ENCODE measurements at places on chromosomes 13 and 19. TPM values are rescaled to one million over a fixed set of nuclear protein-coding genes. Genes with fewer than 3 reads are reported as not detected.

Gene KLK3
- not detected for total RNA-seq

Gene RNF225
- total RNA-seq = 1.9 TPM

Gene MAP4K1
- total RNA-seq = not detected

Gene LGALS4
- 0.64 TPM for total RNA-seq

Measured in bronchial epithelial cell (primary cell).